Amniotic stem cell (primary cell): ENCODE measurements at places on chromosomes 2 and 18.

GRCh38 chr2:42089340-42089925 is 41.6 kb downstream of the PKDCC start:
- no peak for DNase-seq

DNA sequence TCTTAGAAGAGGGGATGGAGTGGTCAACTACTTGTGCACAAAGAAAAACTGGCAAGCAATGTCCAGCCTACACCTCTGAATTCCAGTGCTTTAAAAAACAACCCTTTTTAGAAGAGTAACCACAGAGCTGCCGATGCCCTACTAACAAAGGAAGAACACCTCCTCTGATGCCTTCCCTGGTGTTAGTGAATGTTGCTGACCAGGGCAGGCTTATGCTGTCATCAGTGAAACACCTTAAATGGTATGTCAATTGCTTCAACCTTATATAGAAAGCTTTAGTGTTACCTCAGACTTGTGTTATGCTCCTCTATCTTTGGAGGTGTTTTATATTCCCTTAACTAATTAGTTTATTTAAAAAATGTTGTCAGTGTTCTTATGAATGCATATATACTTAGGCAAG is 79.7 kb upstream of the FZD5 start:
- no peak for DNase-seq

DNA sequence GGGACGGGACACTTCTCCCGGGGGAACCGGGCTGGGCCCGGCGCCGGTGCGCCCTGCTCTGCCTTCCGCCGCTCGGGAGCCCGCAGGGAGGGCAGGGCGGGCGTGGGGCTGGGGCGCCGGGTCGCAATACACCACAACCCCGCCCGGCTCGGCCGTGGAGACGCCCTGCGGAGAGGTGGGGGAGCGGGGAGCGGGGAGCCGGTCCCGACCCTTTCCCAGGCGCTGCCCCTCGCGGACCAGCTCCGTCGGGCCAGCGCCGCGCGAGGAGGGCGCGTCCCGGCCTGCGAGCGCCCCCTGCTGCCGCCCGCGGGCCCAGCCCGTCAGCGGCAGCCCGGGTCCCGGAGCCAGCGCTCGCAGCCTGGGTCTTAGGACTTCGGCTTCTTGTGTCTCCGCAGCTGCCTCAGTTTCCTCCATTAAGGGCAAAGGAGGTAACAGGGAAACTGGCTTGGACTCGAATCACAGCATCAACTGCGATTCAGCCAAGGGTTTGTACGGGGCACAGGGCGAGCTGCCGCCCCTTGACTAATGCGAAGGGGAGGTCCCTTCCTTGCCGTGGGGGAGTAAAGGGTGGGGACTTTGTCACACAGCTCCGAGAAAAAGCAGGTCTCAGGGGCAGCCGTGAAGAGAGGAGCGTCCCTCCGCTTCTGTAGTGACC is 635 bp upstream of the ADRA2B start:
- DNase-seq = no peak

DNA sequence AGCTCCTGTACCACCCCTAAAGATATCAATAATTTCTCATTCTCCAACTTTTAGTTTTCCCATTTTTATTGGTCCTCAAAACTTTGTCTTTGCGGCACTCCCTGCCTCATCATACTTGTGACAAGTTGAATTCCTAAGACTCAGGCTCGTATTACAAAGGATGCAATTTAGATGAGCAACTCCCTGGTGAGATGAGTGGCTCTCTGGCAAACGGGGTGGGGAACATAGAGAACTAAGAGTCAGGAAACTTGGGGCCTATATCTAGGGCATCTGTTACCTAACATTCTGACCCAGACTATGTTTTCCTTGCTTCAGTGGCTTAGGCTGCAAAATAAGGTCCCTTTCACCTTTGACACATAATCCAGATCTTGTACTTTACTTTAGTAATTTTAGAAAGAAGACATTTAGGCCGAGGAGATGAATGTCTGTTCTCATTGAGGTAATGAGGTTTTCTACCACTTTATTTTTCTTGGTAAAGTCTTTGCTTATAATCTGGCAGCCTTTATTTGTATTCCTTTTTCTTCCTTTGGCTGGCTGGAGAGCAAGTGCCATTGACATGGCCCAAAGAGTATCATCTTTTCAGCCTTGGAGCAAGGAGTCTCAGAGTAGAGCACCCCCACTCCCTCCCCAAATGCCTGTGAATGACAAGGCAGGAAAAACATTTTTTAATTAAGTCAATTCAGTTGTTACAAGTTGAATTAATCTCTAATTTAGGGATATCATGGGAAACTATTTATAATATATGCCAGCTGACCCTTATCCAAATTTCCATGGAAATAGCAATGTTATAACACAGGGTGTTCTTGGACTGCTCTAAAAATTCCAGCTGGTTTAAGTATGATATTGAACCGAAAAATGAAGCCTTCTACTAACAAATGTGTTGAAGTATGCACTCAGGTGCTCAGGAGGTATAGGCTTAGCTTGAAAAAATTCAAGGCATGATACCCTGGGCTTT is 15.2 kb downstream of the TSPYL6 start:
- DNase-seq = no peak

GRCh38 chr2:117957616-117958015 is 56.3 kb downstream of the CCDC93 start:
- no peak for DNase-seq

DNA sequence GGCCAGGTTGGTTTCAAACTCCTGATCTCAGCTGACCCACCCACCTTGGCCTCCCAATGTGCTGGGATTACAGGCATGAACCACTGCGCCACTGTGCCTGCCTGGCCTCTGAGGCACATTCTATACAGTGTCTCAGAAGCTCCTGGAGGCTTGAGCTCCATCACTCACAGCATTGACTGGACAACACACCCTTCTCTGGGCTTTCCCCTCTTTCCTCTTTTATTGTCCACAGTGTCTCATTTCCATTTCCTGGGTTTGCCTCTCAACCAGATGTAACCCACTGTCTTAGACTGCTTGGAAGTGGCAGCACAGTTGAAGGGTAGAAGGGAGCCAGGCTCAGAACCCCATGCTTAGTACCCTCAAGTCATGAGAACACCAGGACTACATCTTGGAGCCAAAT is 208.1 kb downstream of the MTX2 start:
- no peak for DNase-seq

DNA sequence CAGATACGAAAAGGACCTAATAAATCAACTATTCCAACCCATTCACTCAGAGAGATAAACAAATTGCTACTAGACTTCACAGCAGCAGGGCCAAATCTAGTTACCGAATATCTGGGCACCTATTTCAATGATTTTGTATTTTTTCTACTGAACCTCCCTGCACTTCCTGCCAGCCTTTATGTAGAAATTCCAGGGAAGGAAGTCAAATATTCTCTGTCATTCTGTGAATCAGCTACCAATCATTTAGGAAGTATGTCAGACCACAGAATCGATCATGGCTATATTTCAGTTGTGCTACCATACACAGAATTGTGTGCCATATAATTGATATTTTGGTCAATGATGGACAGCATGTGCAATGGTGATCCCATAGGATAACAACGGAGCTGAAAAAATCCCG is 109.6 kb upstream of the SPOPL start:
- DNase-seq = no peak

GRCh38 chr2:16055848-16056580 is 115.7 kb downstream of the MYCN start:
- DNase-seq = no peak

DNA sequence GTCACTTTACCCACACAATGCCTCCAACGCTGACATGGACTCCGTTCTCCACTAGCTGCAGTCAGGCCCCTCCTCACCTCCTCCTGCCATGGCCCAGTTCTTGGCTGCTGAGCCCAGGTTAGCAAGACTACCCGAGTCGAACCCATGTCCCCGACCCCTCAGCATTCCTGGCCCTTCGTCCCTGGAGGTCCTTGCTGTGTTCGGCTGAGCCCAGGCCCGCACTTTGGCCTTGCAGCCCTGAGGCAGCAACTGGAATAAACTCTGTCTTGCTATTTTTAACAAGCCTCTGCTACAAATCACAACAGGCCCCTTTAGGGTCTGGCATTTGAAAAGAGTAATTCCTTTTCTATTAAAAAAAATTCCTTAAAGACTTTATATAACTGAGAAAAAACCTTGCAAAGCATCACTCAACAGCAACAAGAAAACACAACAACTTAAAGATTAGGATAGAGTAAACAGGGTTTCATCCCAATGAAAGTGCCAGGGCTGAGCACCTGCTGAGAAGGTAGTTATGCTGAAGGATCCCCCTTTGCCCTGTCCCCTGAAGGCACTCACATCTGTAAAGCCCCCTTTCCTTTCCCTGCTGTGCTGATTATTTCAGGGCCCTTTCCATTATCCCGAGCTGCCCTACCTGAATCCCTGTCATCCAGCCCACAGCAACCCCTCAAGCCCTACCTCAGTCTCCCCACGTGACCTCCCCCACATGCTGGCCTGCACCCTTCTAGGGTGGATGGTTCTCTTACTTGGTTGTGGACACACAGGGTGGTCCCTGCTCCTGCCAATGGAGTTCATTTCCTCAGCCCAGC is 120.0 kb upstream of the SNTG2 start:
- no peak for DNase-seq

GRCh38 chr18:30106356-30106755 is 936.2 kb downstream of the DSC3 start:
- DNase-seq = peak; percentile 15

DNA sequence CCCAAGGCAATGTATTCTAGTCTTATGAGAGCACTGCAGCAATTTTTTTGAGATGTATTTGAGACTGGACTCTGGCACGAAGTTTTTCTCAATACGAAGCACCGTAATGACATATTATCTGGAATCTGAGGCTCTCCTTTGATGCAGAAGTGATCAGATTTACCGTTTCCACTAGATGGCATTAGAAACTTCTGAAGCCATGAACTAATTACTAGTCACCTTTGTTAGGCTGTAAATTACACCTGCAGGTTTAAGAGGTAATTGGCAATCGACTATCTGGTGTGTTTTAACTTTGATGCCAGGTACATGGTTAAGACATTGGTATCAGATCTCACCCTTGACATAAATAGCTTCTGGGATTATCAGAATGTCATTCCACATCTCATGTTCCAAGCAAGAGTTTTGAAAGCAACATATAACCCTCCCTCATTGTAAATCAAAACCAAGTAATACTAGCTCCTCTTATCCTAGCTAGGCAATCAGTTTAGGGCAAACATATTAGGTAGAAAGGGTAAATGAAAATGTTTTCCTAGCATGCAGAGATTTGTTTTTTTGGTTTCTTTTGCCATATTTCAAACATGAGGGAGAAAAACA is 254.6 kb upstream of the SPRED2 start:
- DNase-seq = no peak

DNA sequence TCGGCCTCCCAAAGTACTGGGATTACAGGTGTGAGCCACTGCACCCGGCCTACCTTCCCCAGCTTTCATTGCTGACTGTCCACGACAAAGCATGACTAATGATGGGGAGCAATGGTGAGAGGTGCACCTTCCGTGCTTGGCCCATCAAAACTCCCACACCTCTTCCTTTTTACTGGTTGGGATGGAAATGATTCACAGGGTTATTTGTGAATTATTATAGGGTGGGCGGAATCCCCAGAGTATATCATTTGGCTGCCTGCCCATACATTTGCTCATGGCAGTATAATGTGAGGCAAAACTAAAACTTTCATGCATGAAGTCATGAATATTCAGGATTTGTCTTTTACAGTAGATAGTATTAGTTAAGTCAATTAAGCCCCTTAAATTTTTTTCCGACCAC is 334.2 kb upstream of the NETO1 start:
- DNase-seq = no peak

GRCh38 chr2:100010606-100011005 is 131.8 kb downstream of the AFF3 start:
- DNase-seq = no peak

GRCh38 chr2:196171946-196172345 is 568 bp upstream of the STK17B start:
- no peak for DNase-seq

- no peak for DNase-seq
Measured at GRCh38 chr18:46571756-46572155, 85.3 kb downstream of the LOXHD1 start.

DNA sequence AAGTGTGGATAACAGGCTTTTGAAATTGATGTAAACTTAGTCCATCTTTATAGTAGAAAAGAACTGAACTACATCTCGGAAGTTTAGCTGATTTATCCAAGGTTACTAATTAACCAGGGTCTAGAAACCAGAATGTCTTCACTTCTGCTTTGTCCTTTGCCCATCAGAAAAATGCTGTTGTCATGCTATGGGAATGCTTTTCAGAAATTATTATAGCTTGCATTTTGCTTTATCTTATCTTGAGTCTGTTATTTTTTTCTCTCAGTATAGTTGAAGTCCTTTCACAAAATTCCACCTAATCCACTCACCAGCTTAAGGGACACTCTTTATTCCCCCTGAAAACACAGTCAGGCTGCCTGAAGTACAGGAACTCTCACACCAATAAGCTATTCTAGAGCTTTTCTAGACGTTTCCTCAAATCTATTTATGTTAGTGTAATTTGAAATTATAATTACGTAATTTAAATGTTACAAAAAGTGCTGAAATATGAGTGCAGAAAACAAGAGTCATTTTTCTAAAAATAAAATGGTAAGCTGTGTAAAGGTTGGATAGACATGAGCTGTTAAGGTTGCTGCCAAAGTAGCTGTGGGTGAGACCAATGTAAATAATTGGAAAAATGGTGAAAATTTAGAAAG is 456.3 kb downstream of the TGIF1 start:
- no peak for DNase-seq

GRCh38 chr2:62471816-62472215 is 34.2 kb downstream of the TMEM17 start:
- DNase-seq = no peak

GRCh38 chr2:71693286-71694270 is 240.2 kb downstream of the DYSF start:
- DNase-seq = no peak

- DNase-seq = no peak
Measured at GRCh38 chr2:190627448-190628412, 21.2 kb upstream of the NAB1 start.

GRCh38 chr2:199602271-199602895 is 144.6 kb upstream of the SATB2 start:
- no peak for DNase-seq

DNA sequence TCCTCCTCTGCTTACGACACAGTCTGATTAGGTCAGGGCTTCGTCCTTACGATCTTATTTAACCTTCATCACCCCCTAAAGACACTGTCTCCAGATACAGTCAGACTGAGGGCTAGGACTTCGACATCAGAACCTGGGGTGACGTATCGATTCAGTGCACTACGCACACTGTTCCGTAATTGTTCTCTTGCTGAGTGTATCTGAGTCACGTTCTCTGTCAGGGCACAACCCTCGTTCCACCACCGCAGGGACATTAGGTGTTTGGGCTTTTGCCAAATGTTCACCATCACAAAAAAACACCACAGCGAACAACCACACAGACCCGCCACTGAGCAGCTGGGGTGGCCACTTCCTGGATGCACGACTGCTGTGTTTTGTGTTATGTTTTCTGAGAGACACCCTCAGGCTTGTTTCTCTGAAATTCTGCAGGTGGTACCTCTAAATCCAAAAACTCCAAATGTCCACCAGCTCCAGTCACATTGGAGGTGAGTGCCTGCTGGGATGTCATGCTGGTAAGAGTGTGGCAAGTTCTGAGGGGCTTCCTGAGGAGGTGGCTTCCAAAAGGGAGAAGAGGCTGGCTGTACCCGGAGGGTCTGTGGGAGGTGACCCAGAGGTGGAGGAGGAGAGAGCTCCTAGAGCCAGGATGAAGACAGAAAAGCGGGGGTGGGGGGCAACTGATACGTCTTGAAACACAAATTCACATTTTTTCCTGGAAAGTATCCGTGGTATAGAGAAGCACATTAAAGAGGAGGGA is 66.6 kb downstream of the ADNP2 start:
- no peak for DNase-seq

GRCh38 chr18:70653671-70654070 is 364.8 kb downstream of the SOCS6 start:
- no peak for DNase-seq

- no peak for DNase-seq
Measured at GRCh38 chr2:11554399-11554716, 20.5 kb downstream of the GREB1 start.
